ENCODE measurements at places on chromosomes 6 and 20.

GRCh38 chr6:168280899-168281245 is 38.7 kb downstream of the DACT2 start:
- no peak for DNase-seq

- no peak for DNase-seq
These were observed 95.3 kb upstream of the RSPO3 start for GRCh38 chr6:127023001-127023778.

DNA sequence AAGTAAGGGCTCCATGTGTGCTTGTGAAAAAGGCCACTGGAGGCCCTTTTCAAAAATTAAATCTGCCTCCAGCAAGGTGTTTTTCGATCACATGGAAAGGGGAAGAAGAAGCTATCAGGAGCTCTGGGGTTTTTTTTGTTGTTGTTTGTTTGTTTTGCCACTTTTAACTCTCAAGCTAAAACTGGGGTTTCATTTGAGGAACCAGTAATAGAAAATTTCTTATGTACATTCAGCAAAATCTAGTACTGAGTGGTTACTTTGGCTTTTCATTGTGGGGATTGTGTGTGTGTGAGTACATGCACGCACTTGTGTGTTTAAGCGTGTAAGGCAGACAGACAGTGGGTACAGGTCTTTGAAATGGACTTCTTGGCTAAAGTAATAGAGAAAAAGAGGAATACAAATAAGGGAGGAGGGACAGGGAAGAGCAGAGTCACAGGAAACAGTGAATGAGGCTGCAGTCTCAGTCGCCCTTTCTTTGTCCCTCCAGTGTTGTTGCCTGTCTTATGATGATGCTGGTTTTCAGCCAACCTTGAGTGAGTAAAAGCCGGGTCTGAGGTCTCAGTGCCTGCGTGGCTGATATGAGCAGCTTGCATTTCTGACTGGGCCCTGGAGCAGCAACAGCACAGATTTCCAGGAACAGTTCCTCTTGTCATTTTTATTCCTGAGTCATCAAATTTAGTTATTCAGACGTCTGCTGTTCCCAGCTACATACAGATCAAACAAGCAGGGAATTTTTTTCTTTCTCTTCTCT is 26.2 kb downstream of the SLC16A10 start:
- DNase-seq: no peak

DNA sequence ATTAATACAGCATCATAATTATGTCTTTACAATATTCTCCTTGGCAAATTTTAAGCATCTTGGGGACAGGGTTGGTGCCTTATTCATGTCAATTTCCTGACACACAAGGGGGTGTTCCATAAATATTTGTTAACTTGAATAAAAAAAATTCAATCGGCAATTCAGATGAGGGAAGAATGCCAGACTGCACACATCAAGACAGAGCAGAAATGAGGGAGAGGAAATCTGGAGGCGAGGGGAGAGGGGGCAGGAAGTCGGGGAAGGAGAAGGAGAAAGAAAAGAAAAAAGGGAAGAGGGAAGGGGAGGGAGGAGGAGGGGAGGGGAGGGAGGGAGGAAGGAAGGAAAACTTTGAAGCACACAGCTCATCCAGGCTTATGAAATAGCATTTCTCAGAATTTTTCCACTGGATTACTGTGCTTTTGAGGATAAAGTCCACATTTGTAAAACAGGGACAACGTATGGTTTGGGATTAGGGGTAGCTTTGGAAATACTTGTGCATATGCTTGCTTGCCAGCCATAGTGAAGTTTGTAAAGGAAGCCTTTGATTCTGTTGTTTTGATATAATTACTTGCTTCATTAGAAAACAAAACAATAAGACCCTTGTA is 362.1 kb downstream of the SAMD5 start:
- no peak for DNase-seq

DNA sequence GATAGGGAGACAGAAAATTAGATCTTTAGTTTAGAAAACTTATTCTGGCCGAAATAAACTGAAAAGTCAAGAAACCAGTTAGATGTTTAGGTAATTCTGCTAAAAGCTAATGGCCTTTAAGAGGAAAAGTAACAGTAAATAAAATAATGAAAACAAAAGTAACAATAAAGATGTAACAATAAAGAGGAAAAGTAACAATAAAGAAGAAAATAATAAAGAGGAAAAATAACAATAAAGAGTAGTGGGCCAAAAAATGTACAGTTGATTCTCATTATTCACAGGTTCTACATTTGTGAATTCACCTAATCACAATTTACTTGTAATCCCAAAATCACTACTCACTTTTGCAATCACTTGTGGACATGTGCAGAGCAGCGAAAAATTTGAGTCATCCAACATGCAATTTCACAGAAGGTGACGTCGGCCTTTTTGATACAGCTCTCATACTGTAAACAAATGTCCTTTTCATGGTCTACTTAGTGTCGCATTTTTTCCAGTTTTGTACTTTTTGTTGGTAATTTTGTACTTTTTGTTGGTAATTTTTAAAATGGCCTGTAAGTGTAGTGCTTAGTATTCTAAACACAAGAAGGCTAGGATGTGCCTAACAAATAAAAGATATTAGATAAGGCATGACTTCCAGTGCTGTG is 24.0 kb downstream of the HBS1L start:
- no peak for DNase-seq

DNA sequence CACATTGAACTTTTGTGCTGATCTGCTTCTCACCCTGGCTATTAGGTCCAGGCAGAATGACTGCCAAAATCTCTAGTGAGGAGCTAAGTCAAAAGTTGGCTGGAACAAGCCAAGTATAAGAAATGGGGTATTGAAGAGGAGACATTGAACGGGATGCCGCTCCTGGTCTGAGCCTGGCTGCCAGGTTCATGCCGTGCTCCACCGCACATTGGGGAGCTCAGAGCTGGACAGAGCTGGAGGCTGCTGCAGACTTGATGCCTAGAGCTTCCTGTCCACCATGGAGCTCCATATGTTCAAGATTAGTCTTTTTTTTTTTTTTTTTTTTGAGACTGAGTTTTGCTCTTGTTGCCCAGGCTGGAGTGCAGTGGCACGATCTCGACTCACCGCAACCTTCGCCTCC is 4.1 kb upstream of the IFT52 start:
- no peak for DNase-seq

DNA sequence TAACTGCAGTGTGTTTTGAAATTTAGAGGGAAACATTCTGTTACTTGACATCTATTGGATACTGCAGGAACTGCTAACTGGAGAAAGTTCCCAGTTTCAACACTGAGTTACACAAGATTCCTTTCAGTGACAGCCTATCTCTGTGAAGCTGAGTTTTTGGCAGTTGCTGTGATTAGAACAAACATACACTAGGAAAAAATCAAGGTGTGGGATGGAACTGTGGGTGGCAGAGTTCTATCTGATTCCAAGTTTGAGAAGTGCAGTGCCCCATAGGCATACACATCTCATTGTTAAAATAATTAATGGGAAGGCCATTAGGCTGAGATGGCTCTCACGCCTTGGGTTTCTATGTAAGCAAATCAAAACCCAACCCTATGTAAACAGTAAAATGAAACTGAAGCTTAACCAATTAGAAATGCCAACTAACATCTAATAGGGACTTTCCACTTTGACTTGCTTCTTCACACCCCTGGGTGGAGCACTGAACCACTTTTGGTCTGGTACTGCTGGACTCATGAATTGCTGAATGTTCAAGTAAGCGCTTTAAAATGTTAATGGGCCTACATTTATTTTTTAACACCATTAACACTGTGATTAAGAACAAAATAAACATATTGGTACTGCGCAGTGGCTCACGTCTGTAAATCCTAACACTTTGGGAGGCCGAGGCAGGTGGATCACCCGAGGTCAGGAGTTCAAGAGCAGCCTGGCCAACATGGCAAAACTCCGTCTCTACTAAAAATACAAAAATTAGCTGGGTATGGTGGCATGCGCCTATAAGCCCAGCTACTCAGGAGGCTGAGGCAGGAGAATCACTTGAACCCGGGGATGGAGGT is 55.2 kb upstream of the TBC1D7 start:
- no peak for DNase-seq

GRCh38 chr6:122789182-122790027 is at the start of gene SMPDL3A:
Gene SMPDL3A (plus strand): TSS chr6:122789258. CDS start chr6:122789347, 89 bp downstream.
- no peak for DNase-seq

DNA sequence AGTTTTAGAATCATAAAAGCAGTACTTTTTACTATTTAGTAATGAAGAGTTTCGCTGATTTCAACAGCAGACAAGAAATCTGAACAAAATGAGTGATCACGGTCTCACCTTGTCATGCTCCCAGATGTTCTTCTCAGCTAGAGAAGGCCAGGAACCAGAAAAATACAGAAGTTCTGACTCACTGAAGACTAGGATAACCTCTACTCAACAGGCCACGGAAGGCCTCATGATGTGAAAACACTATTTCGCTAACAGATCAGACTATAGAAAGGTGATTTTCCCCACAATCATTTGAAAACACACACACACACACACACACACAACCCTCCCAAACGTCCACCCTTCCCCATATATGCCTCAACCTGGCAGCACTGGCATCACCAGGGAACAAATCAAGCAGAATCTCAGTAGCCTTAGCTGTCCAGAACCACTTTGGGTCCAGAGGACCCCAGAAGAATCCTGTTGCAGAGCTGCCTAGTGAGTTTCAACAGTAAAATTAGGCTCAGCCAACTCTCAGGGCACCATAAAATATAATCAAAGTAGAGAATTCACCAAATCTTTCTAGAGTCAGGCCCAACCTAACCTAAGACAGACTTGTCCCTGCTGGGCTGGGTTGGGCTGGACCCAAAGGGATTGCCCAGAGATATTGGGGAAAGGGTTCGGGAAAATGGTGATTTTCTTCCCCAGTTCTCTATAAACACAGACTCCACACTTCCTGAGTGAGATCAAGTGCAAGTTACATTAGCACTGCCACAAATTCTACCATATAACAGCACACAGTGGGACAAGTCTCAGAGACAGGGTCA is 7.9 kb downstream of the EXOC2 start:
- DNase-seq: no peak

DNA sequence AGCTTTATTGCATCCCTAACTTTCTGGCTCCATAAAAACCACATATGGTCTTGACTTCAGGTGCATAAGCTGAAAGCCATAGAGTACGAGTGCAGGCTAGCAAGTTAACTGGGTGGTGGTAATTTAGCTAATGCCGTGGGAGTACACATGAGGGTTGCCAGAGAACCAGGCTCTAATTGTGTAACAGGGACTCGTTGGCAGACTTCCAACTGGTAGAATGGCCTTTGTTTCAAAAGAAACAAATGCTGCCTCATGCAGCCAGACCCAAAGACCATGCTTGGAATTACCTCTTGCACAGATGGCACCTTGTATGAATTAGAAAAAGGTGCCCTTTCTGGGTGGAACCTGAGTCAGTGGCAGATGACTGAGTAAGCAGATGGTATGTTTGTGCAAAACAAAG is 73.2 kb downstream of the LY86 start:
- no peak for DNase-seq

DNA sequence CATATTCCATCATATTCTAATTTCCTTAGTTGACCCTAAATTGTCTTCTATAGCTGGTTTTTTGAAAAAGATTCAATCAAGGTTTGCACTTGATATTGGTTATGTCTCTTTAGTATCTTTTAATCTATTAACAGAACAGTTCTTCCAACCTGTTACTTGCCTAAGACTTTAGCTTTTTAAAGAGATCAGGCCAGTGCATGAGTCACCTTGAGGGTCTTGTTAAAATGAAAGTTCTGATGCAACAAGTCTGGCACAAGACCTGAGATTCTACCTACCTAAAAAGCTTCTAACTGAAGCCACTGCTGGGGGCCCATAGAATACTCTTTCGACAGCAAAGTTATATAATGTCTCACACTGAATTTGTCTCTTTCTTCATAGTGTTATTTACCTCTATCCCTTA is 3.2 kb downstream of the USP45 start:
- no peak for DNase-seq

DNA sequence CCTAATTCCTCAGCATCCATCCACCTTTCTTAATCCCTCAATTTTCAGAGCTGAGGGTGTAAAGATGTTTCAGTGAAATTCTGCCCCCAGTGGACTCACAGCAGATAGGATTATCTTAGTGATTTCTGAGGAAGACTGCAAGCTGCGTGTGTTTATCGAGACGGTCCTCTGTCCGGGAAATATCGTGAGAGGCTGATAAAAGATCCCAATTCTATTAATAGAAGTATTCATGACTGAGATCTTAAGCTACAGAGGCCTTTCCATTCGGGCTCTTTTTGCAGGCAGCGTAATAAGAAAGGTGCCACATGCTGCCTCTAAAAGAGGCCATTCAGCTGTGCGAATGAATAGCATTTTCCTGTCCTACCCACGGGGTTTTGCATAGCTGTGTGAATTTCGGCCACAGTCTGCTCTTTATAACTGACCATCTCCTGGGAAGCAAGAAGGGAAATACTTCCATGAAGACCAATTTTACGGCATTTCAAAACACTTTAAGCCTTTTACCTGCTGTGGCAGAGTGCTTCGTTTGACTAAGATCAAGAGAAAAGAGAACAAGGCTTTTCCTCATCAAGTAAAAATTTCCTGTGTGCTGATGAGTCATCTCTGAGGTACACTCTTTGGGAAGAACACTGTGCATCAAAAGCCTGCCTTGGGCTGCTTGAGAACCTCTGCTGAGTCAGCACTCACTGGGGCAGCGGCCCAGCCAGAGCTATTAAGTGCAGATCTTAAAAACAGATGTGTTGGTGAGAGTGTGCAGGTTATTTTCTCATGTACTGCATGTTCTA is 208.8 kb downstream of the ARHGAP18 start:
- DNase-seq: no peak

GRCh38 chr6:33894438-33894837 is 90.6 kb upstream of the MLN start:
- DNase-seq: no peak

GRCh38 chr6:26243752-26244151 is 121.2 kb upstream of the BTN3A2 start:
- DNase-seq: no peak

DNA sequence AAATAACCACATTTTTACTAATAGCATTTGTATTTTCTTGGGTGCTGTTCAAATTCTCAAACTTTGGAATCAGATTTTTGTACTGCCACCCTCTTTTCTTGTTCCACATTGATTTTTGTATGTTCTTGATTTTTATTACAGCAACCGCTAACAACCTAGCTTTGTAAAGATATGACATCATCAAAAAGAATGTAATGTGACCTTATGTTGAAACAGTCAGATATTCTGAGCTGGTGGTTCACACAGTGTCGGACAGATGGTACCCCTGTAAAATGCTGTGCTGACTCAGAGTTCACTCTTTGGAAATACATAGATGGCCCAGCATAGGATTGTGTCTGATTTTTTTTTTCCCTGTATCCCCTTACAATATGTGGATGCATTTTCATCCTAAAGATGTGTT is 118.9 kb downstream of the QKI start:
- DNase-seq: no peak

DNA sequence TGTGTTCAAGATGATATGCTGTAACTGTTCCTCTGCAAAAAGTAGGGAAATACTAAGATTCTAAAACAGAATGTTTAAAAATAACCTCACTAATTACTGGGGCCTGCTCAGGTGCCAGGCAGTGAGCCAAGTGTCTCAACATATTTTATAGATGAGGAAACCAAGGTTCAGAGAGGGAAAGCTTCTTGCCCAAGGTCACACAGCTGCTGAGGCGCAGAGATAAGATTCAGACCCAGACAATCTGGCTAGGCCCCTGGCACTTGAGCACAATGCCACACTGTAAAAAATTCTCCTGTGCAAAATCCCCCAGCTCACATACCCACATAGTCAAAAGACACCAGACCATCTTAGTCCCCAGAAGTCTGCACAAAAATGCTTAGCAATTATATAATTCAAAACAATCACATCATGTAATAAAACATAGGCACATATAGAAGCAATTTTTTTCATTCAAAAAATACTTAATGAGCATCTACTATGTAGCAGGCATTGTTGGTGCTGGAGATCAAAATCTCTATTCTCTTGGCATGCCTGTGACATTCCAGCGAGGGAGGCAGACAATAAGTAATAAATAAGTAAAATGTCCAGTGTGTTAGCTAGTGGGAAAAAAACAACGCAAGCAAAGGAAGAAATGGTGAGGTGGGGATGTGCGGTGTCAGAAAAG is 10.3 kb downstream of the PREX1 start:
- no peak for DNase-seq
